ENCODE measurements at places on chromosomes 6 and 20. TPM values are rescaled to one million over a fixed set of nuclear protein-coding genes. Genes with fewer than 3 reads are reported as not detected.

The RIMS4 gene
- 0.75 TPM for total RNA-seq

The TPBG gene
- 47.1 TPM for total RNA-seq

The RNF144B gene
- 15.0 TPM for total RNA-seq

The PDE10A gene
- total RNA-seq: 9.8 TPM

The MLN gene
- total RNA-seq: not detected

The SEMG1 gene
- total RNA-seq: not detected

The HECA gene
- total RNA-seq: 26.2 TPM

The ERMARD gene
- total RNA-seq: 39.9 TPM

The SIRPG gene
- not detected for total RNA-seq

The TRMT11 gene
- total RNA-seq: 21.1 TPM

The THEMIS gene
- total RNA-seq: not detected

The SEL1L2 gene
- not detected for total RNA-seq

The CFAP61 gene
- not detected for total RNA-seq

The HS3ST5 gene
- total RNA-seq: not detected

The C20orf96 gene
- 19.9 TPM for total RNA-seq

The CAGE1 gene
- 0.19 TPM for total RNA-seq

The TP53RK gene
- 15.4 TPM for total RNA-seq

The C6orf15 gene
- total RNA-seq: not detected

The TMEM200A gene
- 11.2 TPM for total RNA-seq

All from osteocyte (in vitro differentiated cells).